ENCODE measurements at places on chromosomes 6 and 20. TPM values are rescaled to one million over a fixed set of nuclear protein-coding genes. Genes with fewer than 3 reads are reported as not detected.

DNA sequence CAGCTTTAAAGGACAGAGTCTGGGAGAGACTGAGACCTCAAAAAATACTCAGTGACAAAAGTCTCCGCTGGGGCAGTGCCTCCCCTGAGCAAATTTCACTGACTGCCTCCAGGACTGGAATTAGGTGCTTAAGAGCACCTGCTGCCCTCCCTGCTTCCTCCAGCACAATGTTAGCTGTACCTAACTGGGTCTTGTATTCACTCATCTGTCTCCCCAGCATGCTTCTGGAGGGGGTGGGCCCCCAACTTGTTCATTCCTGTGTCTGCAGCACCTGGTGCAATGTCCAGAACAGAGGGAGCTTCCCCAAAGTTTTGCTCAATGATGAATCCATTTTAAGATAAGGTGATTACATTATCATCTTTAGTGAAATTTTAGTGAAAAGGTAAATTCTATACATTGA, 650.7 kb downstream of the KIF16B start:
- H3K27me3 ChIP-seq, result peaks cover 4% of the 10 kb centered on the region
- no peak overlapping the region for H3K27ac ChIP-seq
- DNase-seq, result no peak
- H3K36me3 ChIP-seq, result no peaks in the 10 kb centered on the region
- no peaks in the 10 kb centered on the region for H3K4me1 ChIP-seq
- no peak overlapping the region for H3K4me3 ChIP-seq

DNA sequence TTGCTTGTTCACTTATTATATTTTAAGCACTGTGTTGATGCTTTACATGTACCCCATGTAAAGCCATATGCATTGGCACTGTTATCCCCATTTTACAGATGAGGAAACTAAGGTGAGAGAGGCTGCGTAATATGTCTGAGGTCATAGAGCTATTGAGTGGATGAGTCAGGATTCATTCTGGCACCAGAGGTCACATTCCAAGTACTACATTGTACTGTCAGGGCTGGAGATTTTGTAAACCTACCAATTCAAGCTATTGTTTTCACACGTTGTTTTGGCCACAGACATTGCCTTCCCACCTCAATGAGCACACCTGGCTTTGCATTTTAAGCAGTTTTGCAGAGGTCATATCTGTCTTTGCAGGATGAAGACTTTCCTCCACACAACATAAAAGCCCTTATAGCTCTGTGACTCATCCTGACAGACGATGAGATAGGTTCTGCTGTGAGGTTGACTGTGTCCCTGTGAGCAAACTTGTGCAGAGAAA, 33.2 kb downstream of the ANKS1A start:
- no peaks in the 10 kb centered on the region for H3K36me3 ChIP-seq
- H3K4me1 ChIP-seq, result no peaks in the 10 kb centered on the region
- H3K4me3 ChIP-seq, result no peak overlapping the region
- no peak overlapping the region for H3K27ac ChIP-seq
- DNase-seq, result no peak
- H3K27me3 ChIP-seq, result no peaks in the 10 kb centered on the region

The MMP24 gene
- polyA plus RNA-seq, result 3.9 TPM

The PPP1R3G gene
- 2.4 TPM for polyA plus RNA-seq

The TMEM14B gene
- 78.4 TPM for polyA plus RNA-seq

DNA sequence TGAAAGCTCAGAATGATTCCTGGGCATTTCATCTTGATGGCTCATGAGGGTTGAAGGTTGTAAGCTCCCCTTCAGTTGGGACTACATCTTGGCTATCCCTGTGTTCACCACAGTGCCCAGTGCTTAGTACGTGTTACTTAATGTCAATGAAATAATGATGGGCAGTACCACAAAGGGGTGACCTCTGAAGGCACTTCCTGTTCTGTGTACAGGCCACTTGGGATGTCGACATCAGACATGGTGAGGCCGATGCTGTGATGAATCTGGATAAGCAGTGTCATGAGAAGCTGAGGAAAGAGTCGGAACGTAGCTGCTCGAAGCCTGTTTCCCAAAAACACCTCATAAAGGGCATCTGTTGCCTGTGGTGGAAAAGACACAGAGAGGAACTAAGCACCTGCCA, 27.6 kb upstream of the RBL1 start:
- no peaks in the 10 kb centered on the region for H3K36me3 ChIP-seq
- no peak overlapping the region for H3K27ac ChIP-seq

DNA sequence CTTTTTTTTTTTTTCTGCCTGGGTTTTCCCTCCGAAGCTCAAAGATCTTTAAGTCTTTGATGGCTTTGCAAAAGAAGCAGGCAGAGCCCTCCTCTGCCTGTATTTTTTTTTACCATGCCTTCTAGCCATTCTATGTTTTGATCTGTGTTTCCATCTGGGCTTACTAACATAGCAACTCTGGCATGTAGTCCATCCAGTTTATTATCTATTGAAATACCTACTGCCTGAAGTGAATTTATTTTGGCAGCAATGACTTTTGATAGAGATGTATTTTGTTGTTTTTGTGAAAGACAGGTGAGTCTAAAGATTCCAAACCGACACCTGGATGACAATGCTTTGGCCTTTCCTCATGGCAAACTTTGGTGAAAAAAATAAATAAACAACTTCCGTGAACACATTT, 1157.7 kb upstream of the MAP3K7 start:
- H3K4me3 ChIP-seq, result no peak overlapping the region
- no peak for DNase-seq
- H3K36me3 ChIP-seq, result no peaks in the 10 kb centered on the region
- H3K4me1 ChIP-seq, result no peaks in the 10 kb centered on the region
- no peak overlapping the region for H3K27ac ChIP-seq
- no peaks in the 10 kb centered on the region for H3K27me3 ChIP-seq

The PCNA gene
- 95.3 TPM for polyA plus RNA-seq

DNA sequence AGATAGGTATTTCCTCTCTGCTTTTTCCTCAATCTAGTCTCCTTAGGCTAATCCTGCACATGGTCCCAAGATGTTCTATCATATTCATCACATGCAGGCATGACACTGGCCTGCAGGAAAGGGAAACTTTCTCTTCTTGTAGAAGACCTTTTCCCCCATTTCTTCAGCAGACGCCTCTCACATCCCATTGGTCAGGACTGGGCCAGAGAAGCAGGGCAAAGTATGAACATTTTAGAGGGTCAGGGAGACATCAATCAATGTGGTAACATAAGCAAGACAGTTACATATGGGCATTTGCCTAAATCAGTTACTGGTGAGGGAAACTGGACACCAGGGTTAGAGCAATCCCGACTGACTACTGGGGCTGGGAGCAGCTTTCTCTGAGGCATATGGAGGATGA, 90.1 kb downstream of the CRYBG1 start:
- H3K27ac ChIP-seq, result no peak overlapping the region
- H3K36me3 ChIP-seq, result no peaks in the 10 kb centered on the region
- no peak overlapping the region for H3K4me3 ChIP-seq
- peaks cover 4% of the 10 kb centered on the region for H3K4me1 ChIP-seq
- H3K27me3 ChIP-seq, result no peaks in the 10 kb centered on the region

GRCh38 chr6:71294121-71294523, 5.5 kb downstream of the OGFRL1 start:
- H3K27me3 ChIP-seq, result no peaks in the 10 kb centered on the region
- peaks cover 5% of the 10 kb centered on the region for H3K4me1 ChIP-seq
- no peak for DNase-seq
- no peak overlapping the region for H3K4me3 ChIP-seq
- H3K27ac ChIP-seq, result no peak overlapping the region

GRCh38 chr6:161429921-161430490, 156.1 kb upstream of the AGPAT4 start:
- H3K4me3 ChIP-seq, result no peak overlapping the region
- DNase-seq, result no peak
- no peaks in the 10 kb centered on the region for H3K4me1 ChIP-seq
- no peak overlapping the region for H3K27ac ChIP-seq
- H3K36me3 ChIP-seq, result no peaks in the 10 kb centered on the region

The DSP gene
- polyA plus RNA-seq, result 153 TPM

DNA sequence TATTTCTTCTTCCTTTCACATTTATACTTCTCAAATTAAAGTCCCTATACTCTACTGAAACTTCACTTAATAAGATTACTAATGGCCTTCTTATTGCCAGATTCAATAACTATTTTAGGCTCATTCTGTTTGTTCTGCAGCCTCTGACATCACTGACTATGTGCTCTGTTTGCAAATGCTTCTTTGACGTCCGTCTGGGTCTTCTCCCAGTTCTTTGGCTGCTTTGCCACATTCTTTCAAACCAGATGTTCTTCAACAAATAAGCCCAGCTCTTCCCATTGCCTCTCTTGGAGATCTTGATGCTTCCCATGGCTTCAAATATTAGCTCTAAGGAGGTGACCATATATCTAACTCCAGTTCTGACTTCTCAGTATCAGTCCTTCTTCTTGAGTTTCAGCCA, 117.4 kb downstream of the BTBD9 start:
- H3K4me3 ChIP-seq, result no peak overlapping the region
- DNase-seq, result peak; percentile 19
- H3K36me3 ChIP-seq, result no peaks in the 10 kb centered on the region
- no peaks in the 10 kb centered on the region for H3K4me1 ChIP-seq
- H3K27ac ChIP-seq, result no peak overlapping the region

The FGD2 gene
- 15.5 TPM for polyA plus RNA-seq

GRCh38 chr20:11267762-11268335, 594.0 kb upstream of the JAG1 start:
- no peaks in the 10 kb centered on the region for H3K27me3 ChIP-seq
- peaks cover 12% of the 10 kb centered on the region for H3K4me1 ChIP-seq
- H3K36me3 ChIP-seq, result no peaks in the 10 kb centered on the region
- no peak overlapping the region for H3K4me3 ChIP-seq
- DNase-seq, result no peak

DNA sequence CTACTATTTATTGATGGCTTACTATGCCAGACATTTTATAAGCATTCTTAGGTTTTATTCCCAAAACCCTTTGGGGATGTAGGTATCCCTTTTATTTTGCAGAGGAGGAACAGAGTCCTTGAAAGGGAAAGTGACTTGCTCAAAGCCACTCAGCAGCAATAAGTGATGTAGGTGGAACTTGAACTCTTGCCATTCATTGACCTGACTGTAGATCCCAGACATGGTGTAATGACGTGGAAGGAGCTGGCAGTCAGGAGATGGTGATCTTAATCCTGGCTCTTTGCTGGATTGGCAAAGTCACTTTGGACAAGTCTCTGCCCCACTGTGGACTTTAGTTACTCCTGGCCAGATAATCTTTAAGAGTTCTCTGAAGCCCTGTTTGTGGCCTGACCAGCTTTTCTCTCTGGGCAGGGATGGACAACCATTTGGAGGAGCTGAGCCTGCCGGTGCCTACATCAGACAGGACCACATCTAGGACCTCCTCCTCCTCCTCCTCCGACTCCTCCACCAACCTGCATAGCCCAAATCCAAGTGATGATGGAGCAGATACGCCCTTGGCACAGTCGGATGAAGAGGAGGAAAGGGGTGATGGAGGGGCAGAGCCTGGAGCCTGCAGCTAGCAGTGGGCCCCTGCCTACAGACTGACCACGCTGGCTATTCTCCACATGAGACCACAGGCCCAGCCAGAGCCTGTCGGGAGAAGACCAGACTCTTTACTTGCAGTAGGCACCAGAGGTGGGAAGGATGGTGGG, 1.6 kb downstream of the DBNDD2 start:
- H3K4me3 ChIP-seq, result no peak overlapping the region
- no peak for DNase-seq
- H3K4me1 ChIP-seq, result peaks cover 20% of the 10 kb centered on the region
- peaks cover 15% of the 10 kb centered on the region for H3K27me3 ChIP-seq
- H3K36me3 ChIP-seq, result peaks cover 17% of the 10 kb centered on the region
- no peak overlapping the region for H3K27ac ChIP-seq

- H3K27me3 ChIP-seq, result no peaks in the 10 kb centered on the region
- DNase-seq, result no peak
- H3K27ac ChIP-seq, result no peak overlapping the region
- H3K36me3 ChIP-seq, result no peaks in the 10 kb centered on the region
Observed at GRCh38 chr20:7689151-7689550, 251.1 kb downstream of the HAO1 start.

- H3K27ac ChIP-seq, result no peak overlapping the region
- H3K27me3 ChIP-seq, result peaks cover 68% of the 10 kb centered on the region
- peaks cover 3% of the 10 kb centered on the region for H3K4me1 ChIP-seq
- peak; percentile 31 for DNase-seq
Observed at GRCh38 chr6:37624606-37625574, 72.8 kb downstream of the MDGA1 start.

- no peak overlapping the region for H3K4me3 ChIP-seq
- no peaks in the 10 kb centered on the region for H3K27me3 ChIP-seq
- peaks cover 2% of the 10 kb centered on the region for H3K4me1 ChIP-seq
- no peak overlapping the region for H3K27ac ChIP-seq
Observed at GRCh38 chr6:116111552-116112528, 11.2 kb downstream of the NT5DC1 start.

GRCh38 chr6:52590152-52590891, 13.5 kb upstream of the TRAM2 start:
- no peak overlapping the region for H3K4me3 ChIP-seq
- no peaks in the 10 kb centered on the region for H3K36me3 ChIP-seq
- H3K27ac ChIP-seq, result peak overlapping the region; percentile 94
- no peaks in the 10 kb centered on the region for H3K27me3 ChIP-seq
- peaks cover 60% of the 10 kb centered on the region for H3K4me1 ChIP-seq

DNA sequence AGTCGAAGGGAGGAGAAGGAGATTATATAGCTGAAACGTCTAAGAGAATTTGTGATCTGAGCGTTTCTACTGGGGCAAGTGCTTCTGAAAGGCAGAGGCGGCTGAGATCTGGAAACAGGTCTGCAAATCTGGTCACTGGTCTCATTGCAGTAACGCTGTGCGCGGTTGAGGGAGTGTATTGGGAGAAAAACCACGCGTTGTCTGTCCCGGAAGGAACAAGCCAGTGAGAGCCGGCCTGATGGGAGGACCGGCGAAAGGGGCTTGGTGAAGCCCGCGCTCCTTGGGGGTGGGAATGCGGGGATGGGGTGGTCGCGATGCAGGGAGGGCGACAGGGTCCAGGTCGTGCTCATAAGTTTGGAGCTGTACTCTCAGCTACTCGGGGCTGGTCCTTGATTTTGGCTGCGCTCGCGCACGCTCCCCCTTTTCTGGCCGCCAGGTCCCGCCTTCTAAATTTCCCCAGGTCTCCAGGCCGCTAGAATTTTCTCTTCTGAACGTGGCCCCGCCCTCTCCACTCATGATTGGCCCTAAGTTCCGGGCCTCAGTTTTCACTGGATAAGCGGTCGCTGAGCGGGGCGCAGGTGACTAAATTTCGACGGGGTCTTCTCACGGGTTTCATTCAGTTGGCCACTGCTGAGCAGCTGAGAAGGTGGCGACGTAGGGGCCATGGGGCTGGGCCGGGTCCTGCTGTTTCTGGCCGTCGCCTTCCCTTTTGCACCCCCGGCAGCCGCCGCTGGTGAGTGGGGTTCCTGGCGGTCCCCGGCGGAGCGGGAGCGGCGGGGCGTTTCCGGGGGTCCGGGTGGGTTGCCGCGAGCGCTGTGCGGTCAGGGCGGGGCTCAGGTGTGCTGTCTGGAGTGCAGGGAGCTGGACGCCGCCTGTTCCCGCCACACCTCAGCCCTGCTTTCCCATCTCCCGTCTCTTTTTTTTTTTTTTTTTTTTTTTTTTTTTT, at the start of gene MICB:
Gene MICB, plus strand, starts transcription at position 615 of the 946 bp plus-strand sequence. Its CDS starts 49 bp downstream, at position 664.
- DNase-seq, result peak; percentile 49
- H3K36me3 ChIP-seq, result no peaks in the 10 kb centered on the region
- no peak within 1 kb of the TSS for H3K27ac ChIP-seq

The GSTA3 gene
- 0.12 TPM for polyA plus RNA-seq

The ARFGAP1 gene
- polyA plus RNA-seq, result 76.3 TPM

The SAPCD1 gene
- polyA plus RNA-seq, result 15.0 TPM

All from large intestine (tissue), 12 donors.